ENCODE measurements at places on chromosomes 11 and 22.
A peak's percentile ranks its signal among the peaks of the same experiment; 100 is the strongest.

GRCh38 chr11:112834277-112834755 is 126.9 kb upstream of the NCAM1 start:
- no peak for DNase-seq

DNA sequence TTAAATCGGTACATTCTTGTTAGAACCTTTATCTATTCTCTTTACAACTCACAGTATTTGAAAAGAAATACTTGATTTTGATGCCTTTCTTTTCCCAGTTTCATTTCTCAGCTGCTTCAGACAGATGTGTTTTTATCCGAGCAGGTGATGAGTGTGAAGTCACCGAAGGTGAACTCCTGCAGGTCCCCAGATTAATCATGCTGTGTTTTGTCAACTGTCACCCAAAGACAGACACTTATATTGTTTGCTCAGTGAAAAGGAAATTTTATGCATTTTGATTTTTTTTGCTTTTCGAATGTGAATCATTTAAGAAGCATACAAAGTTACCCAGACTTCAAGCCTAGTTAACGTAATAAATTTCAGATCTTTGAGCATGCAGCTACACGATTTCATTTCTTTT is 7.8 kb upstream of the TMPRSS13 start:
- DNase-seq, result no peak

DNA sequence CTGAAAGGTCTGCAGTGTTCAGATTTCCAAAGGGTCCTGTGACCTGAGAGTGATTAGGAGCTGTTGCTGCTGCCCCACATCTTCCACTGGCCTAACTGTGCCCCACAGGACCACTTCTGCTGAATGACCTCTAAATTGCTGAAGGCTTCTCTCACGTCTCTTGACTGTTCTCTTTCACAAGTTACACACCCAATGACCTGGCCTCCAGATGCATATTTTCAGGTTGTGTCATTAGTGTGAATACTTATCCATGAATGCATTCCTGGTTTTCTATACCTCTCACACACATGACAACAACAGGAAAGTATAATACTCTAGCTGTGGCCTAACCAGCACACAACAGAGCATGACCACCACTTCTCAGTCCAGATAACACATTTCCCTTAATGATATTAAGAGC is 15.4 kb downstream of the PRR14L start:
- DNase-seq, result no peak

- no peak for DNase-seq
Measured at GRCh38 chr11:94934362-94934761, 39.0 kb downstream of the CWC15 start.

GRCh38 chr11:126303623-126304456 is at the start of gene DCPS:
TSS of gene DCPS (plus strand) at chr11:126304060. CDS start at chr11:126304081, 21 bp downstream.
- peak; percentile 98 for DNase-seq

Data from spleen (tissue), 13 donors.